ENCODE measurements at places on chromosomes 16 and 17. TPM values are rescaled to one million over a fixed set of nuclear protein-coding genes. Genes with fewer than 3 reads are reported as not detected.

KCTD5 gene
- polyA plus RNA-seq = 24.9 TPM

ADGRG3 gene
- not detected for polyA plus RNA-seq

CCL8 gene
- polyA plus RNA-seq = not detected

NKD1 gene
- not detected for polyA plus RNA-seq

TEKT5 gene
- not detected for polyA plus RNA-seq

SCGB1C2 gene
- not detected for polyA plus RNA-seq

C16orf86 gene
- 8.2 TPM for polyA plus RNA-seq

C1QTNF8 gene
- polyA plus RNA-seq = not detected

Data from IgD-negative memory B cell (primary cell).